ENCODE measurements at places on chromosomes 1 and 21.

GRCh38 chr1:209609791-209610630 is 26.5 kb downstream of the CAMK1G start:
- DNase-seq: no peak

DNA sequence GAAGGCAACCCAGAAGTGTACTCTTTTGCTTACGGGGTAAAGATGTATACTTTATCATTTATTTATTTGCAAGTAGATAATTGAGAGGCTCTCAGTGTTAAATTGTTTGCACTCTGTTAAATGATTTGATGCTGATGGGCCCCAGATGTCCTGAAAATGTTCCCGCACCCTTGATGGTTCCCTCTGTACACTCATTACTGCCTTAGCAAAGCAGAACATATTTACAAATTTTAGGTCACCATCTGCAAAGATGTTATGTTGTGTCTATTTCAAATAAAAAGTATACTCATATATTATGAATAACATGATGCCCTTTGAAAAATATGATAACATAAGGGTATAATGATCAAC is 240.5 kb upstream of the SNX7 start:
- DNase-seq: no peak

DNA sequence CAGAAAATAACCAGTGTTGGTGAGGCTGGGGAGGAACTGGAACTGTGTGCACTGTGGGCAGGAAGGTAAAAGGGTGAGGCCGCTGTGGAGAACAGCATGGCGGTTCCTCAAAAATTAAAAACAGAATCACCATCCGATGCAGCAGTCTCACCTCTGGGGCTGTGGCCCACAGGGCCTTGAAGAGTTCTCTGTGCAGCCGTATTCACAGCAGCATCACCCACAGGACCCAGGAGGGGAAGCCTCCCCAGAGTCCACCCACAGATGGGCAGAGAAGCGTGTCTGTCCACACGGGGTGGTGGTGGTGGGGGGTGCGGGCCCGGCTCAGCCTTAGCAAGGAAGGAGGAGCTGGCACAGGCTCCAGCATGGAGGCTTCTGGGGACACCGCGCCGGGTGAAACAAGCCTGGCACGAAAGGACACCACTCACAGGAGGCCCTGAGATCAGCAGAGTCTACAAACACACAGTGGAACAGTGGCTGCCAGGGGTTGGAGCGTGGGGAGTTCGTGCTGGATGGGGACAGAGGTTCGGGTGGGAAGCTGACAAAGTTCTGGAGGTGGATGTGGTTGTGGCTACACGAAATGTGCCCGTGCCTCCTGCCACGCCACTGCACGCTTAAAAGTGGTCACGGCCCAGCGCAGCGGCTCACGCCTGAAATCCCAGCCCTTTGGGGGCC is 11.5 kb downstream of the MORN1 start:
- DNase-seq: no peak

- no peak for DNase-seq
Measured at GRCh38 chr1:108729481-108729880, 16.8 kb downstream of the FNDC7 start.

GRCh38 chr21:39078322-39079065 is 104.8 kb downstream of the PSMG1 start:
- no peak for DNase-seq

DNA sequence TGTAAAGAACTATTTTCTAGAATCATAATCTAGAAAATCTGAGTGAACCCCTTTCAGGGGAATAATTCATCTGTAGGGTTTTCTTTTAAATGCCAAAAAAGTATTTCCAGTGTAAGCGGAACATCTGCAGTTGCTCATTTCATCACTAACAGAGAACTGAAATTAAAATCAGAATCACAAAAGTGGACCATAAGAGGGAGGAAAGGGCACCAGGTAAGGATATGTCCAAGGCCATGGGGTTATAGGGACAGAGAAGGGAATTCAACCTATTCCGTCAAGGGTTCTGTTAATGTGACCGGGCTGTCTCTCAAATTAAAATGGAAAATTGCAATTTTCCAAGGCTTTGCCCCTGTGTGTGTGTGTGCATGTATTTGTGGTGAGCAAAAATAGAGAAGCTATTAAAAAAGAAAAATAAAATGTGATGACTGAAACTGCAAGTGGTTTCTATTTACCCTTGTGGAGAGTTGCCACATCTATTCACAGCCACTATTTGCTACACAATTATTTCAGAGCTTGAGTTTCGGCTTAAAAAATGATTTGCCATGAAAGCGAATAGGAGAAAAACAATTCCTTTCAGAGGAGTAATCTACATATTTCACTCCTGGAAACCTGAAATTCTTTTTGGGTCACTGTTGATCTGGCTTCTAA is 53.1 kb downstream of the APP start:
- DNase-seq: no peak

DNA sequence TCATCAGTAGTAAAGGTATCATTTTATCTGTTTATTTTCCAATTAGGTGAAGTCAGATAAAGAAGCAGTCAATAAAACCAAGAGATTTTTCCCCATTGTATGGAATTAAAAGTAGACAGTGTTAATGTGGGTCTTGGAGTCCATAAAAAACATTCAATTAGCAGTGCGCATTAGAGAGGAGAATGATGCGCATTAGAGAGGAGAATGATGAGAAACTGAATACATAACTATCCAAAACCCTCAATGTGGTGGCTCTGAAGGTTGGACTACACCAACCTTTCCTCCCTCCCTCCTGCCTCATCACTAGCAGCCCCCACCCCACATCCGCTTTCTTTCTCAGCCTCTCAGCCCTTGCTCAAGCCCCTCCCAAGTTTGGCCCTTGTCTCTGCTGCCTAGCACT is 99.5 kb downstream of the DAB1 start:
- DNase-seq: no peak

DNA sequence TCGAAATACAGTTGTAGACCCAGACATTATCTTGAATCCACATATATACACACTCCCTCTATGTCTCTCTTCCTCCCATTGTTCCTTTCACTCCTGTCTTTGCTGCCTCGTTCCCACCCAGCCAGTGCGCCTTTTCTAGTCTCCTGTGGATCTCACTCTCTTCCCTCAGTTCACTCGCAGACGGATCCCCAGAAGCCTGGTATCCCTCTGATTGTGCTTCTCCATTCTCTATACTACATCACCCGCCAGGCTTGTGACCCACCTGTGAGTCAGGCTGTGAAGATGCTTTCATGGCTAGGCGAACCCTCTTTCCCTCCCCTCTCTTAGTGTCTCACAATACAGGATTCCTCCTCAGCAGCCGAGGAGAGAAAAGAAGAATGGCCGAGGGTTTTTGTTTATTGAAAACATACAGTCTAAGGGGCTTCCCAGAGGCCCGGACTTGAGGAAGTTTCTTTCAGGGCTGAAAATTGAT is 1.5 kb downstream of the HCN3 start:
- no peak for DNase-seq

Data from fibroblast of skin of scalp (primary cell).